ENCODE measurements at places on chromosomes 3 and 15.

DNA sequence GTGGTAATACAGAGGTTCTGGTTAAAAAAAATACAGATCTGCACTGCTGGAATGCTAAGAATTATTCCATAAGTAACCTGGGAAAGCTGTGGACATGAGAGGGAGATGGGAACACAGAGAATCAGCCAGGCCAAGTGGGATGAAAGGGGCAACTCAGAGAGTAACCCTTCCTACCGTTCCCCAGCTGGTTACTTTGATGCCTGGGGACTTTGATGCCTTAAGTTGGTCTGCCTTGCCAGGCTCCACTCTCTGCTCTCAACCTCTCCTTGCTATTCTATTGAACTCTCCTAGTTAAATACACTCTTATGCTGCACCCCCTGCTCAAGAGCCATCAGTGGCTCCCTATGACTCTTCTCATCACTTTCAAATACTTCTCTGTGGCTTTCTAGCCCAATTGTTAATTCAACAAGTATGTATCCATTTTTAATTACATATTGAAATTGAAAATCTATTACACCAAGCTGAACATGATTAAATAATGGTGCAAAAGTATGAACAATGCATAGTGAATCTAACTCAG lies 315.5 kb downstream of the TLE3 start:
- no peak for DNase-seq

DNA sequence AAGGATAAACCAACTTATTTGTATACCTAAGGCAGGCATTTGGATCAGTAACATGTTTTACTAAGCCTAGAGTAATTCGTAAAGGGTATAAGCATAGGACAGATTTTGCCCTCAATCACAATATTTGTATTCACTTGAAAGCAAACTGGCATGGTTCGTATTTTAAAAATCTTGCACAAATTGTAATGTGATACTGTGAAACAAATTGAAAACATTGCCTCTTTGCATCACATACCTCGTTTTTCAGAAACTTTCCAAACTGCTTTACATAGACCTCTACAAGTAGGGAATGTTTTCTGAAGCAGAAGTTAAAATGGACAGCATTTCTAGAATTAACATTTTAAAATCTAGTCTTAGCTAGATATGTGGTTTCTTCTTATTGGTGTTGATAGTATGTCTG lies 11.6 kb downstream of the KBTBD8 start:
- no peak for DNase-seq

- DNase-seq, result no peak
These were observed 100.5 kb downstream of the ATP8B4 start for GRCh38 chr15:50018491-50018890.

DNA sequence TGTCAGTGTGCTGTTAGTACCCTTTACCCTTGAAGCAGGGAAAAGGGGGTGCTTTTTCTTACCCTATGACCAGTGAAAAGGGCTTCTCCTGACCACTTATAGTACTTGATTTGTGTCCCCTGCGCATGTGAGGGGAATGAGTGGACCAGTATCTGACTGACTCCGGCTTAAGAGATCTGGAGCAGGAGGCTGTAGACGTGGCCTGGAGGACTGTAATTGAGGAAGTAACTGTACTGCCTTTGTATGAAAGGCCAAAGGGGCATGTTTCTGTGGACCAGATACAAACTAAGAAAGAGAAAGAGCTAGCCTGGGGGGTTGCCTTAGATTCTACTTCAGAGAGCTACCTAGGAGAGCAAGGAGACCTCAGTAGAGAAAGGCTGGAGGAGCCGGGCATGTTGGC lies 89.9 kb upstream of the TBL1XR1 start:
- no peak for DNase-seq

DNA sequence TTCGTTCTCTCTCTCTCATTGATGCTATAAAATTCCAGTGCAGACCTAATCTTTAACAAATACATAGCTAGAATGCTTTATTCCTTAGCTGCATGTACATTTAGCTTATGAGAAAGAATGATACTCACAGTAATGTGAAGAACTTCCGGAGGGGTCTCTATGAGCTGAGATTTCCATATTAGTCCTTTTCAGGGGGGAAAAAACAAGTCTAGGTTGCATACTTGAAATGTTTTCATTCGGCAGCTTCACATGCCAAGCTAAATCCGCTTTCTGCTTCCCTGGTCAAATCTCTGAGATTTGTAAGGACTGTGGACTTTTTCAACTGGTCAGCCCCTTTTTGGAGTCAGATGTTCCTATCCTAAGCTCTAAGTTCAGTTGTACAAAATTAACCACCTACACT lies 111.5 kb upstream of the COL8A1 start:
- DNase-seq, result no peak

GRCh38 chr15:47506329-47507100 lies 210.8 kb upstream of the SEMA6D start:
- DNase-seq, result no peak

GRCh38 chr15:85583442-85583841 lies 203.0 kb downstream of the AKAP13 start:
- DNase-seq, result no peak

GRCh38 chr3:4864503-4864902 lies 114.7 kb upstream of the BHLHE40 start:
- no peak for DNase-seq

GRCh38 chr3:145557405-145557804 lies 603.6 kb downstream of the PLOD2 start:
- DNase-seq, result no peak

- no peak for DNase-seq
These were observed 142.6 kb downstream of the PLCL2 start for GRCh38 chr3:17027318-17027717.

- no peak for DNase-seq
These were observed 113.3 kb downstream of the SMAD6 start for GRCh38 chr15:66815318-66815717.

DNA sequence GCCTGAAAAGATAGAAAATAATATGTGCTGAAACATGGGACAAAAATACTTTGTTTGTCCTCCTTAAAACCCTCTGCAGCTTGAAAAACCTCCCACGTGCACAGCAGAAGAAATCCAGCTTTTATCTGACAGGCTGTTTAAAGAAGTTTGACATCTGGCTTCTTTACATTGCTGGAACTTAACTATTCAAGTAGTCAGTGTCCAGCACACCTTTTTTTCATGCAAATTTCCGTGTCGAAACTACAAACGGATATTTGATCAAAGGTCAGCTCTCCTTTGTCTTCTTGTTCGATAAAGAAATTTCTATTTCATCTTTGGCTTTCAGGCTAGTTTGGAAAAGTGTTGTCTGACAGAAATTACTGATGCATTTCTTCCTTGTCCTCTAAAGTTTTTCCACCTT lies 66.8 kb upstream of the KBTBD8 start:
- DNase-seq, result no peak

DNA sequence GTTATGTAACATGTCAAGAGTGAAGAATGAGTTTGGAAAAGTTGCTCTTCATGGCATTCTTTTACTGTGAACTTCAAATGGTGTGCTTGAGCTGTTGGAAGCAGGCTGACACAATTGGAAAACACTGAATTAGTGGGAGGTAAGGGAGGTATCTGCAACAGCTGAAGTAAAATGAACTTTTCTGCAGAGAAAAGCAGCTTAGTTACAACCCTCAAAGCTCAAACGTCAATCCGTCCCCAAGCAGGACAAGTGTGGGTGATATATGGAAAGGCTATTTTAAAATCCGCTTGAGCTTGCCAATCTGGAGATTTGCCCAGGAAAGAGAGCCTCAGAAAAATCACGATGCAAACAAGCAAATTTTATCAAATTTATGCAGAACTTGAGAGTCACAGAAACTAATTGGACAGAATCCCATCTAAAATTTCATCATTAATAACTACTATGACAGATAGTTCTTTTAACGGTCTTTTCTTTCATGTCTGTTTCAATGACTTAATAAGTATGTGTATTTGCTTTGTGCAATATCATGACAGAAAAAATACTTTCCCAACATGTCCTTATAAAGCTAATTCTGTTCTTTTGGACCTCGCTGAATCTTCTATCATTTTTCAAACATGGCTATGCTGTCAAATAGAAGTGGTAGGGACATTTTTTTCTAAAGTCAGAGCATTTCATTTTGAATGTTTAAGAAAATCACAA lies 266.6 kb upstream of the SLITRK3 start:
- DNase-seq, result no peak

DNA sequence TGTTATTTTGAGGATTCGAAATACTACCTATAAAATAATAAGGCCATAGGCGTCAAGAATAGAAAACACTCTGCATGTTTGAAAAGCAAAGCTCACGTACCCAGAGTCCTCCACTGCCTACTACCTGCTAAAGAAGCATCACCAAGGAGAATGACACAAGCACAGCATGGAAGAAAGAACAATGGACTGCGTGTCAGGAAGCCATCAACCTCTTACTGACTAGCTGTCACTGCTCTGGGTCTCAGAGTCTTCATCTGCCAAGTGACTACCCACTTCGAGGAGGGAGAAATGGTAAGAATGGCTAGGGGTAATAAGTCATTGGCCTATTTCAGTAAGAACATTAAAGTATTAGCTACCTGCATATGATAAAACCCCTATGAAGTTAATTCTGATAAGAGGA lies 49.4 kb downstream of the CLASP2 start:
- DNase-seq, result no peak

GRCh38 chr3:58052373-58053273 lies 44.4 kb downstream of the FLNB start:
- DNase-seq, result no peak

- no peak for DNase-seq
These were observed 16.9 kb upstream of the CORO2B start for GRCh38 chr15:68561901-68562300.

GRCh38 chr15:41928637-41929620 lies 35.1 kb upstream of the SPTBN5 start:
- no peak for DNase-seq

- DNase-seq, result no peak
These were observed 22.8 kb downstream of the EMC7 start for GRCh38 chr15:34078900-34079299.

GRCh38 chr3:21644268-21644667 lies 106.7 kb downstream of the ZNF385D start:
- no peak for DNase-seq

- no peak for DNase-seq
These were observed 6.6 kb downstream of the NRROS start for GRCh38 chr3:196645897-196646665.

DNA sequence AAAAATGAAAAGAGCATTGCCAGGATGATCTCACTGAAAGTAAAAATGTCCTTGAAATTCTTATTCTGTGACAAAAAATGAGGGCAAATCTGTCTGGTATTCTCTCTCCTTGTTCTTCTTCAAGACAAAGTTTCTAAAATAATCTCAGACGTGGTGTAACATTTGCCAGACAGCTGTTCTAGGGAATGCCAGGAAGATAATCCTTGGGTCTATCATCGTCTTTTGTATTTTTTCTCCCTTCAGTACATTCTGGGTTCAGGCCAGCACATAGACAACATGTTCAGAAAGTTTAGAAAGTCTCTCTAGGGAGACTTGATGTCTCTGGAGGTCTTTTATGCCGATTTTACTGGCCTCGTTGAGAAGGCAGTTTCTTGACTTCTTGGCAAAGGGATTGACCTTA lies 121.2 kb upstream of the HES1 start:
- DNase-seq, result no peak

DNA sequence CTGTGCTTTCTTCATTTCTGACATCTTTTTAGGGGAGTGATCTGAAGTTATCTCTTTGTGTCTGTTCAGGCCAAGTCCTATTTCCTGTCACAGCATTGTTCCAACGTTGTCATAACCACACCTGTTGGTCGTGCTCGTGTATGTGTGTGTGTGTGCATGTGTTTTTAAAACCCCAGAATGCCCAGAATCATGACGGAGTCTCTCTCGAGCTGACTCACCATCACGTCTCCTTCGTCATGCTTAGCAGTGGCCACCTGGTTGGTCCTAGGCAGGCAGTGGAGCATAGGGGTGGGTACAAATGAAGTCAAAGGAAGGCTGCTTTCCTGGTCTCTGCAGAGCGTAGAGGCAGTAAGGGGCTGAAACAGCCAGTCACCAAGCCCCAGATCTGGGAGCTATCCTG lies 126.8 kb upstream of the ABHD17C start:
- no peak for DNase-seq

DNA sequence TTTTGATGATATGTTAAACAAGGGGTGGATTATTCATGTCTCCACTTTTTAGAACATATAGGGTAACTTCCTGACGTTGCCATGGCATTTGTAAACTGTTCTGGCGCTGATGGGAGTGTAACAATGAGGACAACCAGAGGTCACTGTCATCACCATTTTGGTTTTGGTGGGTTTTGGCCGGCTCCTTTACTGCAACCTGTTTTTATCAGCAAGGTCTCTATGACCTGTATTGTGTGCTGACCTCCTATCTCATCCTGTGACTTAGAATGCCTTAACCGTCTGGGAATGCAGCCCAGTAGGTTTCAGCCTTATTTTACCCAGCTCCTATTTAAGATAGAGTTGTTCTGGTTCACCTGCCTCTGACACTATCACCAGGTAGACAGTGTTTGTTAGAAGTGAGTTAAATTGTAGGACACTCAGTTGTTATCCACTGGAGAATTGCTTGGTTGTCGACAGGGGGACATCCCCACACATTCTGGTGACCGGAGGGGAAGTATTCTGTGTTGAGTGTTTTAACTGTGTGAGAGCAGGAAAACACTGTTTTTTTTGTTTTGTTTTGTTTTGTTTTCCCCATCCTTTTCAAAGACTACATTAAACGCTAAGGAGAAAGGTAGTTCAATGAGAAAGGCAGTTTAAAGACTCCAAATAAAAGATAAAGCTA lies 36.9 kb upstream of the SKIL start:
- no peak for DNase-seq

- no peak for DNase-seq
These were observed 330.9 kb upstream of the C2CD4B start for GRCh38 chr15:62495670-62496614.

DNA sequence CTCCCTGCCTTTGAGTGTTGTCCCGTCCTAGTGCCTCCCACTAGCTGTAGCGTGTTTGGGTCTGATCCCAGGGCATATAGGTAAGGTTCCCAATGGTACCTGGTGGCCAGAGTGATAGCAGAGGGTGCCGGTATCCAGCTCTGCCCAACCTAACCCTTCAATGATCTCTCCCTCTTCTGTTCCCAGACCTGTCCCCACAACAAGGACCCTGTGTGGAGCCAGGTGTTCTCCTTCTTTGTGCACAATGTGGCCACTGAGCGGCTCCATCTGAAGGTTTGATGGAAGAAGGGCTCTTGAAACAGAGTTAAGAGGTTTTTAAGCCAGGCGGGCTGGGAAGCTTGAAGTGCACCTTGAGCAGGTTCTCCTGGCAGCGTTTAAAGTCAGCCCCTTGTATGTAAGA lies 35.5 kb downstream of the ESYT3 start:
- no peak for DNase-seq

- DNase-seq, result no peak
These were observed 38.7 kb upstream of the PTPN23 start for GRCh38 chr3:47342151-47342550.

DNA sequence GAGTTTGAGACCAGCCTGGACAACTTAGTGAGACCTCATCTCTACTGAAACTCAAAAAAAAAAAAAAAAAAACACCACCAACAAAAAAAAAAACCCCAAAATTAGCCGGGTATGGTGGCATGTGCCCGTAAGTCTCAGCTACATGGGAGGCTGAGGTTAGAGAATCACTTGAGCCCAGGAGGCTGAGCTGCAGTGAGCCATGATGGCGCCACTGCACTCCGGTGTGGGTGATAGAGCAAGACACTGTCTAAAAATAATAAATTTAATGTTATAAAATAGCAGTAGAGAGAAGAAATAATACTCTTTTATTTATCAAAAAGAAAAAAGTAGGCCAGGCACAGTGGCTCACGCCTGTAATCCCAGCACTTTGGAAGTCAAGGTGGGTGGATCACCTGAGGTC lies 17.4 kb downstream of the RCCD1 start:
- DNase-seq, result no peak
